ENCODE measurements at places on chromosomes 11 and 22.

DNA sequence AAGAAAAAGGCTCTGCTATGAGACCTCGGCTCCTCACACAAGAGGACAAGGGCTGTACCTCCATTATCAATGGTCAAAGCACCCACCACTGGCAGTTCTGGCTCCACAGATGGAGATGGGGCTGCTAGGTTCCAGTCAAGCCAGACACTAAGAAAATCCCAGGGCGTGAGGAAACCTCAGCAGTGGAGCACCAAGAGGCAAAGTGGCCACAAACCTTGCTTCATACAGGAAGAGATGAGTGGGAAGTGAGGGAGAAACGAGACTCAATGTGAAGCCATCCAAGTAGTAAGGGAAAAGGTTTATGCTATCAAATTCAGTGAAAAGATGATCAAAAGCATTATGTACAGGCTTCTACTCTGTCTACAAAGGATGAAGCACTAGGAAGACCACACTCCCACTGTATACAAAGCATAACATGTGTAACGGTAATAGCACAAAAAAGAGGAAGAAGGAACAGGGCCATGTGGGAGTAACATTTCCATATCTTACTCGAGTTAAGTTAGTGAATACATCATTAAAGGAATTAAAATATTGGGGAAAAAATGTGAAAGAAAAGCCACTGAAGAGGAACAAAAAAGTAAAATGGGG is 27.0 kb downstream of the POLDIP3 start:
- no peak for DNase-seq

- no peak for DNase-seq
Measured at GRCh38 chr11:107567739-107568335, 2.3 kb upstream of the ALKBH8 start.

DNA sequence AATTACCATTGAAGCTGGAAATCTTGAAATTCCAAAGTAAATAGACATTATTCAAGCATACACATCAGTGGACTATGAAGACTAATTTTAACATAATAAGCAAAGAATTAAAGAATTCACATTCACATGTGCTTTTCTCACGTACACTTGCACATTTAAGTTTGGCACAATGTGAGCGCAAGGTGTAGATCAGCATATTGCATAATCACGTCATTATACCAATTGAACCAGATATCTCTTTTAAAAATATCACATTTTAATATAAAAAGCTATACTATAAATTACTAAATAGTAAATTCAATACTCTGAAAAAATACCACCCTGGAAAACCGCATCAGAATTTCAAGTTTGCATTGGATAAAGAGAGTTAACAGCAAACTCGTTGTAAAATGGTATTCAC is 60.7 kb downstream of the SESN3 start:
- DNase-seq: no peak

- DNase-seq: no peak
Measured at GRCh38 chr22:31870890-31871289, 73.4 kb upstream of the YWHAH start.

GRCh38 chr22:30333707-30334087 is 7.0 kb upstream of the TBC1D10A start:
- DNase-seq: no peak

DNA sequence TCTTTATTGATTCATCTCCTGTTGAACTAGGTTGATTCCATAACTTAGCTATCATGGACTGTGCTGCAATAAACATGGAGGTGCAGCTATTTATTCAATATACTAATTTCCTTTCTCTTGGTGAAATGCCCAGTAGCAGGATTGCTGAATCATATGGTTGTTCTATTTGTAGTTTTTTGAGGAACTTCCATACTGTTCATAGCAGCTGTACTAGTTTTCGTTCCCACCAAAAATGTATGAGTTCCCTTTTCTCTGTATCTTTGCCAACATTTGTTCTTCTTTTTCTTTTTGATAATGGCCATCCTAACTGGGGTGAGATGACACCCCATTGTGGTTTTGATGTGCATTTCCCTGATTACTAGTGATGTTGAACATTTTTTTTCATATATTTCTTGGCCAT is 87.2 kb upstream of the NAV2 start:
- no peak for DNase-seq

DNA sequence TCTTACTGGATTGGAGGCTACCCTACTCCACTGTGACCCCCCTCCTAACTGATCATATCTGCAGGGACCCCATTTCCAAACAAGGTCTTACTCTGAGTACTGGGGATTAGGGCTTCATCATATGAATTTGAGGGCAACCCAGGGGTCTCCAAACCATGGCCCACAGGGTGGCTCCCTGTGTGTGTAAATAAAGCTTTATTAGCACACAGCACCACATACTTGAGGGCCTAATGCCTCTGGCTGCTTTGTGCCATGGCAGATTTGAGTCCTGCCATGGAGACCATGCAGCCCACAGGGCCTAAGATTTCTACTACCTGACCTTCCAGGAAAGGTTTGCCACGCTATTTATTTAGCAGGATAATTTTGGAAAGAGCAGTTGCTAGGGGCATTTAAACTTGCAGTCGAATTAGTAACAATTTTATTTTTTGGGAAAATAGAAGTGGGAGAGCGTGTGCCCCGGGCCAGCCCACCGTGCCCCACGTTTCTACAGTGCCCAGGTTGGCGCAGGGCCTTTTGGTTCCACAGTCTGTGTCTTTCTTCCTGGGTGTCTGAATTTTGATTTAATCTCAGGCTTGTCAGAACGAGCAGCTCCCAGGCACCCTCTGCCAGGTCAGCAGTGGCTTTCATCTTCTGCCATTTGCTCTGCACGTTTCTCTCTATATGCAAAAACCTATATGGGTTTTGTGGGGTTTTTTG is 92.3 kb downstream of the KCNQ1 start:
- no peak for DNase-seq

DNA sequence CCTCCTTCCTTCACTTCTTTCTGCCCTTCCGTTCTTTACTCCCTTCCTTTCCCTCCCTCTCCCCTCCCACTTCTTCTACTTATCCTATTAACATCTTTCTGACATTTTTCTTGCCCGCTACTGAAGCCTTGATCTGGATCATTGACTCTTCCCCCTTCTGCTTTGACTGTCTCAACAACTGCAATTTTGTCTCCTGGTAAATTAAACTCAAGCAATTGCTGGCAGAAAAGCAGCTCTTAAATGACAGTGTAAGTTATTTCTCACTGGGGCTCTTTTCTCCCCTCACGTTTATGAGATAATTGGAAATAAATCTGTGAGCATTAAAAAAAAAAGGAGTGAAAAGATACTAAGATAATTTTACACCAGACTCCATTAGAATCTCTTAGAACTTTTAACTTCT is 120.0 kb downstream of the SLC17A6 start:
- DNase-seq: no peak

GRCh38 chr11:129089279-129089678 is 102.8 kb downstream of the ARHGAP32 start:
- DNase-seq: no peak

DNA sequence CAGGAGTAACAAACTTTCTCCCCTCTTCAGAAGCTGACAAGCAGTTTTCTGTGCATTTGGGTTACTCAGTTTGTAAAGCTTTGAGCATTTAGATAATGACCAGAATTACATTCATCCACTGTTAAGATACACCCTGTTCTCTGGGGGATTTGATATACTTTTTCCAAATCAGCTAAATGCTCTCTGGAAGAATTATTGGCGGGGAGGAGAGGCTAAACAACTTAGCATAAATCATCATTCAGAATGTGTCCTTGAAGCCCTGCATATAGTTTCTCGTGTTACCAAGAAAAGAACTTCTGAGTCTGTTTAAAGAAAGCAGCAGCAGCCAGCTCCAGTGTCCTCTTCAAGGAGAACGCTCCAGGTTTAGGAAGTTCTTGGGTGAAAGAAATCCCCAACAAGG is 54.9 kb upstream of the LDLRAD3 start:
- DNase-seq: no peak

DNA sequence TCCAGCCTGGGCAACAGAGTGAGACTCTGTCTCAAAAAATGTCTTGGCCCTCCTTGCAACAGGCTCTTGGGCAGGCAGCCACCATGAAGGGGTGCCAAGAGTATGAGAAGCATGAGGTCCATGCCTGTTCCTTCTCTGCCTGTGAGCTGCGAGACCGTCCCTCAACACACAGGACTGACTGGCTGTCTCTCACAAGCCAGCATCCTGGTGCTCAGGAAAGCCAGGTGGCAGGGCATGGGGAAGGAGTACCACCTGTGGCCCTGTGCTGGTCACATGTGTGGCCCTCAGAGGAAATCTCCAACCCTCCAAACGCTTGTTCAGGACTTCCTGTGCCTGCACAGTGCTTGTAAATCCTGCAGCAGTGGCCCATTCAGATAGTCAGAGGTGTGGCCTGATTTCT is 83.2 kb downstream of the ATXN10 start:
- no peak for DNase-seq

DNA sequence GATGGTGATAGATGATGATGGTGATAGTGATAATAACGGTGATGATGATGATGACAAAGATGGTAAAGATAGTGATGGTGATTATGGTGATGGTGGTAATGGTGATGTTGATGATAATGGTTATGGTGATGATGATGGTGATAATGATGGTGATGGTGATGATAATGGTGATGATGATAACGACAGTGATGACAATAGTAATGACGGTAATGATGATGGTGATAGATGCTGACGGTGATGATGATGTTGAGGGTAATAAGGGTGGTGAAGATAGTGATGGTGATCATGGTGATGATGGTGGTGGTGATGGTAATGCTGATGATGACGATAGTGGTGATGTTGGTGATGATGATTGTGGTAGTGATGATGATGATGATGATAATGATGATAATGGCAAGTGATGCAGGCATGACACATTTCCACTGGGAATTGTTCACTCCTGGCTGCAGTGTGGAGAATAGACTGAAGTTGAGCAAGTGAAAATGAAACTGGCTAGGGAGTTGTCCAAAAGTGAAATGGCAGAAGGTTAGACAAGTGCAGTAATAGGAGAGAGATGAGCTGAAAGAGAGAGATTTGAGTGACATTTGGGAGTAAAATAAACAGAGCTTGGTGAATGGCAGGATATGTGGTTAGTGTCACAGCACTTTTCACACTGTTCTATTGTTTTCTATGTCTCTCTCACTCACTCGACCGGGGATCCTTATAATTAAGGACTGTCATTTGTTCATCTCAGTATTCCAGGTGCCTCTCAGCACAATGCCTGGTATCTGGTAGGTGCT is 992.5 kb downstream of the OPCML start:
- no peak for DNase-seq

DNA sequence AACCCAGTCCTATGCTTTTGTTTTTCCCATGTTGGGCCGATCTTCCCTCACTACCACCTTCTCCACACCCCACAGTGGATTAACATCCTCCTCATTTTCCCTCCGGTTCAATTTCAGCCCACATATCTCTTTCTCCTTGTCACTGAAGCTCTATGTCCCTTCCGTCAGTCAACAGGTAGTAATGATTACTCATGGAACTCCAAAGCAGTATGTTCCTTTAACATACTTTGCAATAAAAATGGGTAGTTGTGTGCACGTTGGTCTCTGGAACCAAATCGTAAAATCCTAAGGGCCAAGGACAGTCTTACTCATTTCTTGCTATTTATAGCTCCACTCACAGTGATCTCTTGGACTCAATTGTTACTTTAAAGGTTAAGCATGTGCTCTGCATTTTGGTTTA is 20.2 kb downstream of the AMOTL1 start:
- no peak for DNase-seq

GRCh38 chr22:45127866-45128265 is 35.9 kb upstream of the NUP50 start:
- no peak for DNase-seq

DNA sequence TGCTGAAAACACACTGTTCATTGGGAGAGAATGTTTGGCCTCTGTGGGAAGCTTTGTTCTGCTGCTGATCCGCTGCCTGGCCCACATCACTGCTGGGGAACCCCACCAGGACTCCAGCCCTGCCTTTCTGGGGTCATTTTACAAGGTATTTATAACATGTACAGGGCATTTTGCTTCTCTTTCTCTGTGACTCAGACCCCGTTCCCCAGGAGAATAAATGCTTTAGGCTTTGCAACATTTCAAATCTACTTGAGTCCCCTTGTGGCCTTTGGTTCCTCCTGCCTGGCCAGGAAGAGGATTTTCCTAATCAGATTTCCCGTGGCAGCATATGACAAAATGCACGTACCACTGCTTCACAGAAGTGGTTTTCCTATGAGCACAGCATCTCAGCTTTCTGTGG is 43.0 kb downstream of the BTG4 start:
- DNase-seq: no peak

GRCh38 chr11:111466615-111467014 is 45.6 kb downstream of the BTG4 start:
- DNase-seq: no peak

DNA sequence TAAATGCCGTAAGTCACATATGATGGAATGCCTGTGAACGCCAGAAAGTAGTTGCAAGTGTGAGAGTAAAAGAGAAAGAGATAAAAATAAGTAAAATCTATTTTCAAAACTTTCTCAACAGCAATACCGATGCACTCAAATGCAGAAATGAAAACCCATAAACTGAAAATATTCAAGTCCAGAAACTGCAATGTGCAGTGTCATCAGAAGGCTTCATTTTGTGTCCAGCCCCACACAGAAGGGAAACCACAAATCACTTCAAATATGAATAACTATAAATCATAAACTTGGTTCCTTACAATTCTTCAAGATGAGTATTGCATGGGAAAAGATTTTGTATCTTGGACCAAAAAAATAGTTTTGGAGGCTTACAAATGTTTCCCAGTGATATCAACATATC is 375.2 kb upstream of the ANO5 start:
- DNase-seq: no peak

GRCh38 chr22:23438216-23438615 is 141.9 kb downstream of the IGLL1 start:
- no peak for DNase-seq

Data from activated CD4-positive, alpha-beta T cell treated with anti-CD3 and anti-CD28 coated beads, Interleukin-2, amount 50 U/mL, for 16 hours (primary cell).